Vagina (tissue), 2 donors: ENCODE measurements at places on chromosomes 7 and 10.

DNA sequence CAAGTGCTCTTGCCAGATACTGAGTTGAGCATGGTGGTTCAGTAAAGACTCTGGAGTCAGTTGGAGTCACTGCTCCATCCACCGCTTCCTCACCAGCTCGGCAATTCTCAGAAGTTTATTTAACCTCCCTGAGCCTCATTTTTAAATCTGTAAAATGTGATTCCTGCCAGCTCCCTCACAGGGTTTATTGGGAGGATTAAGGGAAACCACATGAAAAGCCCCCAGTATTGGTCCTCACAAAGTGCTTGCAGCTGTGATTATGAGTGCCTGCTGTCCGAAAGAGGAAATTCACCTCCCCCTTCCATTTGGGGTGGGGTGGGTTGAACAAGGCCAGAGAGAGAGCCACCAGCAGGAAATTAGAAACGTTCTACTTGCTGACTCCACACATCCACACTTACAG is 99.0 kb downstream of the AOAH start:
- no peak overlapping the region for H3K4me3 ChIP-seq
- H3K36me3 ChIP-seq, result no peaks in the 10 kb centered on the region
- no peak overlapping the region for H3K27ac ChIP-seq
- no peaks in the 10 kb centered on the region for H3K27me3 ChIP-seq

- H3K36me3 ChIP-seq, result no peaks in the 10 kb centered on the region
- H3K4me1 ChIP-seq, result peaks cover 95% of the 10 kb centered on the region
- H3K4me3 ChIP-seq, result peak overlapping the region; percentile 21
- peak overlapping the region; percentile 99 for H3K27ac ChIP-seq
These were observed 4.0 kb downstream of the VSIR start for GRCh38 chr10:71769279-71769823.

DNA sequence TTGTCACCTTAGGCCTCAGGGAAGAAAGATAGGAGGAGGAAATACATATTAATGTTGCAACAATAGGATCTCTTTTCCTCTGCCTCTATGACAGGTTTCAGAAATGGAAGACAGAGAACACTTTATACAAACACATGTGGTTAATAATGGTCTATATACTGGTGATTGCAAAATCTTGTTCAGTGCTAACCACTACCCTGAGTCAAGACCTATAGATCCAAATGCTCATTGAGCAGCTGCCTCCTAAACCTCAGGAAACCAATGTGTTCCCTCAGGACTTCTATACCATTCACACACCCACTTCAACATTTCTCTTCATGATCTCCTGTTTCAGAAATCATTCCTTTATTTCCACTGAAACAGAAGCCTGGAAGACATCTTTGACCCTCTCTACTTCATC is 32.5 kb upstream of the VWDE start:
- no peak overlapping the region for H3K4me3 ChIP-seq
- no peaks in the 10 kb centered on the region for H3K4me1 ChIP-seq
- no peaks in the 10 kb centered on the region for H3K27me3 ChIP-seq
- H3K27ac ChIP-seq, result no peak overlapping the region

DNA sequence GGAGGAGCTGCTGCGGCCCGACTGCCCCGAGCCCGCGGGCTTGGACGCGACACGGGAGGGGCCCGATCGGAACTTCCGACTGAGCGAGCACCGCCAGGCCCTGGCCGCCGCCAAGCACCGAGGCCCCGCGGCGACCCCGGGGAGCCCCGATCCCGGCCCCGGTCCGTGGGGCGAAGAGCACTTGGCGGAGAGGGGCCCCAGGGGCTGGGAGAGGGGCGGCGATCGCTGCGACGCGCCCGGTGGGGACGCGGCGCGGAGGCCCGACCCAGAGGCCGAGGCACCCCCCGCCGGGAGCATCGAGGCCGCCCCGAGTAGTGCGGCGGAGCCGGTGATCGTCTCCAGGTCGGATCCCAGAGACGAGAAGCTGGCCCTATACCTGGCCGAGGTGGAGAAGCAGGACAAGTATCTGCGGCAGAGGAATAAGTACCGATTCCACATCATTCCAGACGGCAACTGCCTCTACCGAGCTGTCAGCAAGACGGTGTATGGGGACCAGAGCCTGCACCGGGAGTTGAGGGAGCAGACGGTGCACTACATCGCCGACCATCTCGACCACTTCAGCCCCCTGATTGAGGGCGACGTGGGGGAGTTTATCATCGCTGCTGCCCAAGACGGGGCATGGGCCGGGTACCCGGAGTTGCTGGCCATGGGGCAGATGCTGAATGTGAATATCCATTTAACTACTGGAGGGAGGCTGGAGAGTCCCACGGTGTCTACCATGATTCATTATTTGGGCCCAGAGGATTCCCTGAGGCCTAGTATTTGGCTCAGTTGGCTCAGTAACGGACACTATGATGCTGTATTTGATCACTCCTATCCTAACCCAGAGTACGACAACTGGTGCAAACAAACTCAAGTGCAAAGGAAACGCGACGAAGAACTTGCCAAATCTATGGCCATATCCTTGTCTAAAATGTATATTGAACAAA is 1.4 kb downstream of the OTUD1 start:
- peak overlapping the region; percentile 98 for H3K27ac ChIP-seq
- no peaks in the 10 kb centered on the region for H3K27me3 ChIP-seq
- H3K4me3 ChIP-seq, result peak overlapping the region; percentile 83
- peaks cover 51% of the 10 kb centered on the region for H3K4me1 ChIP-seq
- no peaks in the 10 kb centered on the region for H3K36me3 ChIP-seq

DNA sequence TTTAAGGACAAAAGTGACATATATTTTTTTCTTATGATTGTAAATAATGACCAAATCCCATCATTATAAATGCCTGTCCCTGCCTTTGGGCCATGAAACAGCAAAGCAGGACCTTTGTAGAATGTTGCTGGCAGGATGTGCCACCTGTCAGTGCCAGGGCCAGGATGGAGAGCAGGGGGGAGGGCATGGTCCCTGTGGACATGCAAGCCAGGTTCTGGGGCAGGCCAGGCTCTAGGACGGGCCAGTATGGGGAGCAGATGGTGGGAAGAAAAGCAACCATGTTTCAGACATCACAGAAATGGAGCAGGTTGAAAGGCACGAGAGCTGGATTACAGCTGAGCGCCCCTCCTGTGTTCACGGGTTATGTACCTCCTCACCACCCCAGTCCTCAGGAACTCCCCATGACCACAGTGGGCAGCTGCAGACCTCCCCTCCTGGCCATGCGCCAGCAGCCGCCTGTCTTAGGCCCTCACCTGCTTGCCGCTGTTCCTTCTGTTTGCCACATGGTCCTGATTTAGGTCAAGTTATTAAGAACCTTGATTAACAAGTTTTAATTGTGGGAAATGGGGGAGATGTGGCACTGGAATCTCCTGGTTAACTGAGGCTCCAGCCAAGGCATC is 210.4 kb downstream of the PAXIP1 start:
- H3K4me3 ChIP-seq, result no peak overlapping the region
- H3K36me3 ChIP-seq, result no peaks in the 10 kb centered on the region
- DNase-seq, result no peak

- peaks cover 3% of the 10 kb centered on the region for H3K4me1 ChIP-seq
- DNase-seq, result no peak
- no peaks in the 10 kb centered on the region for H3K36me3 ChIP-seq
These were observed 7.4 kb downstream of the IGF2BP3 start for GRCh38 chr7:23462846-23463245.

DNA sequence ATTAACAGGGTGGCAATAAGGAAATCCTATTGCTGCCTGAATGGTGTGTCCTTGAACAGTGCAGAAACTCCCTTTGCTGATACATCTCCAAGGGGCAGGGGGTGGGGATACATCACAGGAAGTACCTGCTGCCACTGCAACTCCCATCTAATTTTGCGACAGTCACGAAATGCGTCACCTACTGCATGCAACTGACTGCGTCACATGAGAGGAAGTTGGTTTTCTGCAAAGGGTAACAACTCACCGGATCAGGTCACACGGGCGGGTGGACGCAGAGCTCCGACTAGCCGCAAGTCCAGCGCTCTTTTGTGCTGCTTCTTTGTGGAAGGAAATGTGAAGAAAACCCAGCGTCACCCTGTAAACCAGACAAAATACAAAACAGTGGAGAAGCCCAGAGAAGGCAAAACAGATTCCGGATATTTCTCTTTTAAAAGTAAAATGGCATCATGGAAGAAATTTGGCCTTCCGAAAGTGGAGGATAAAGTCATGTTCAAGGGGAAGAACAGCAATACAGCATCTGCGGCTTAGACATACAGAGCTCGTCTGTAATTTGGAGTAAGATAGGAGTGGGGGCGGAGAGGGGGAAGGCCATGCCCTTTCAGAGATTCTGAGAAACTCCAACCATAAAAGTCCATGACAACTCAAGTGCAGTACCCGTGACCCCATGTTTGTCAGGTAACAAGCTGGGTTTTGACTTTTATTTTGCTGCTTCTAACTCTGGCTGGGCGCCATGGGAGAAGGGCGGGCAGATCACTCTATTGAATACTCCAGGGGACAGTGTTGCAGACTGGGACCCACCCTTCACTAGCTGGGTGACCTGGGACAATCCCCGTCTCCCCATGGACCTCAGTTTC is 32.3 kb upstream of the PLEKHS1 start:
- no peaks in the 10 kb centered on the region for H3K36me3 ChIP-seq
- H3K4me3 ChIP-seq, result no peak overlapping the region
- no peaks in the 10 kb centered on the region for H3K27me3 ChIP-seq
- H3K27ac ChIP-seq, result no peak overlapping the region

DNA sequence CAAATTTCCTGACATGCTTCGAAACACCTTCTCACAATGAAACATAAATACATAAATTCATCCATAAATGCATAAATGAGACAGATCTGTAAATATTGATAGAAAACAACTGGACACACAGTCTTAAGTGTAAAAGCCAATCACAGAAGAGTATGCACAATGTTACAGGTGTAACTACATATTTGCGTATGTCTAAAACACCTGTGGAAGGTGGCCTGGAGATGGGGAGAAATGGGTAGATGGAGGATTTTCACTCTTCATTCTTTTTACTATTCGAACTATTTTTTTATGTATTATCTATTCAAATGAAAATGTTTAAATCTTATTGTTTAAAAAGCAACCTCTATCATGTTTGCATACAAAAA is 860 bp downstream of the IQUB start:
- H3K27ac ChIP-seq, result no peak overlapping the region
- H3K27me3 ChIP-seq, result no peaks in the 10 kb centered on the region
- peaks cover 10% of the 10 kb centered on the region for H3K4me1 ChIP-seq
- no peak for DNase-seq

DNA sequence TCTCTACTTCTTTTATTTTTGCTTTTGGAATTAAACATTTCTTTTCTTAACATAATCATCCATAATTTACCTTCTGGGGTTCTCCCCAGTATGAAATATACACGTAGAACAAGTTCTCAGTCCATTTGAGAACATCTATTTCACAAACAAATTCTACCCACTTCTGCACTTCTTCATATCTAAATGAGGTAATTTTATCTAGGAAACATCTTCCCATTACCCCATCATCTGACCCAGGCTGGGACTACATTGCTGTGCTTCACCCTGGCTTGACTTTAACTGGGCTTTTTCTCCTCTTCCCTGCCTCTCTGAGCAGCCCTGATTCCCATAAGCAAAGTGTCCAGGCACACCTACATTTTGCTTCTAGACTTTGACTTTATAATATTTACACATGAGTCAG is 43.3 kb upstream of the AMPH start:
- H3K27ac ChIP-seq, result no peak overlapping the region
- DNase-seq, result no peak
- no peaks in the 10 kb centered on the region for H3K4me1 ChIP-seq
- no peaks in the 10 kb centered on the region for H3K36me3 ChIP-seq
- H3K27me3 ChIP-seq, result no peaks in the 10 kb centered on the region

GRCh38 chr10:21364196-21365114 is 161.0 kb downstream of the SKIDA1 start:
- H3K27me3 ChIP-seq, result no peaks in the 10 kb centered on the region
- H3K27ac ChIP-seq, result peak overlapping the region; percentile 8
- H3K4me3 ChIP-seq, result no peak overlapping the region
- no peaks in the 10 kb centered on the region for H3K36me3 ChIP-seq
- peaks cover 20% of the 10 kb centered on the region for H3K4me1 ChIP-seq

DNA sequence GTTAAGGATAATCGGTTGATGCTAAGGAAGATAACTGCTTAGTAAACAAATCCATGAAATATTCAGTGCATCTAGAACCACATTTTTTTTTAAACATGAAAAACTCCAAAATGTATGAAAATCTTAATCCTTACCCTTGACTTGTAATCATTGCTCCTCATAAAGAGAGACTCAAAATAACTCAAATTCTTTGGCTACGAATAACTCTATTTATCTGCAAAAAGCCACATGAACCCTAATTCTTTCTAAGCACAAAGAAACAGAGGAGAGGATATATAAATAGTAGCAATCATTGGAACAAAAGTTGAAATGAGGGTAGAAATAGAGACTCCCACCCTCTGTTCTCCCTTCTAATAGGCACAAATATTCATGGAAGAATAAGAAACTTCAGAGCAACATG is 40.2 kb downstream of the ANK3 start:
- no peaks in the 10 kb centered on the region for H3K36me3 ChIP-seq
- H3K4me1 ChIP-seq, result no peaks in the 10 kb centered on the region
- H3K27me3 ChIP-seq, result no peaks in the 10 kb centered on the region
- H3K27ac ChIP-seq, result no peak overlapping the region

DNA sequence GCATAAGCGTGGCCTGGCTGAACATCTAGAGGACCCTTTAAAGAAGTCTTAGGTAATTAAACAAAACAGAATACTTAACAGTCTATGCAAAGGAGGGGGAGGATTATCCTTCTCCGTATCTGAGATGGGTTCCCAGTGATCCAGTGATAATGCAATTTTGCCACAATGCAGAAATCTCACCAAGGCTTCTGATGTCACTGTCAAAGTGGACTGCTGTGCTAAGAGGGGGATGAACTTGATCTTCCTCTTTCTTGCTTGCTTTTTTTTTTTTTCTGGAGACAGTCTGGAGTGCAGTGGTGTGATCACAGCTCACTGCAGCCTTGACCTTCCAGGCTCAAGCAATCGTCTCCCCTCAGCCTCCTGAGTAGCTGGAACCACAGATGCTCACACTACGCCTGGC is 30.8 kb downstream of the GATA3 start:
- no peak overlapping the region for H3K4me3 ChIP-seq
- no peak overlapping the region for H3K27ac ChIP-seq
- no peaks in the 10 kb centered on the region for H3K27me3 ChIP-seq
- DNase-seq, result no peak
- H3K36me3 ChIP-seq, result no peaks in the 10 kb centered on the region
- H3K4me1 ChIP-seq, result no peaks in the 10 kb centered on the region

DNA sequence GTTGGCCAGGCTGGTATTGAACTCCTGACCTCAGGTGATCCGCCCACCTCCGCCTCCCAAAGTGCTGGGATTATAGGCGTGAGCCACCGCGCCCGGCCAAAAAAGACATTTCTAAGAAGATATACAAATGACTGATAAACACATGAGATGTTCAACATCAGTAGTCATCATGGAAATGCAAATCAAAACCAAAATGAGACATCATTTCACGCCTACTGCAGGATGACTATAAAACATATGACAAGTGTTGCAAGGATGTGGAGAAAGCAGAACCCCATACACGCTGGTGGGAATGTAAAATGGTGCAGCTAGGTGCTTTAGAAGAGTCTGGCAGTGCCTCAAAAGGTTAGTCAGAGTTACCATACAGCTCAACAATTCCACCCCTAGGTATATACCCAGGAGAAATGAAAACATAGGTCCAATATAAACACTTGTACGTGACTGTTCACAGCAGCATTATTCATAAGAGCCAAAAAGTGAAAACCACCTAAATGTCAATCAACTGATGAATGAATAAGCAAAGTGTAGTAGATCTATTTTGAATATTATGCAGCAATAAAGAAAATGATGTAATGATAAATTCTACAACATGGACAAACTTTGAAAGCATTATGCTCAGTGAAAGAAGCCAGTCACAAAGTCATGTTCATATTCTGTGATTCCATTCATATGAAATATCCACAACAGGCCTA is 24.5 kb downstream of the TMEM209 start:
- no peak overlapping the region for H3K4me3 ChIP-seq
- no peak for DNase-seq
- H3K27ac ChIP-seq, result no peak overlapping the region
